ENCODE measurements at places on chromosomes 2 and 18.

DNA sequence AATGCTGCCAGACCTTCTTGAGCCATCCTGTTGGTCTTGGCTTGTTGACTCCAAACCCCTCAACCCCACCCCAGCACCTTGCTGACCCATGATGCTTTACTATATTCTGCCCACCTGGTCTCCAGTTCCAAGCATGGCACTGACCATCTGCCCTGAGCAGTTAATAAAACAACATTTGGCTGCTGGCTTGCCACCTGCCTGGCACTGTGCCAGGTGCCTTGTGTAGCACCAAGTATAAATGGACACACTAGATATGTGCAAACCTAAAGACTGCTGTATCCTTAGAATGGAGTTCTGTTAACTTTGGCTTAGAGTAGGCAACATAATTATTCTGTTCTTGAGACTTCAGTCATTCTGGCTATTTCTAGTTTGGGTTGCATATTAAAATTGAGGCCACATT lies 91.4 kb downstream of the ACSL3 start:
- DNase-seq = no peak

DNA sequence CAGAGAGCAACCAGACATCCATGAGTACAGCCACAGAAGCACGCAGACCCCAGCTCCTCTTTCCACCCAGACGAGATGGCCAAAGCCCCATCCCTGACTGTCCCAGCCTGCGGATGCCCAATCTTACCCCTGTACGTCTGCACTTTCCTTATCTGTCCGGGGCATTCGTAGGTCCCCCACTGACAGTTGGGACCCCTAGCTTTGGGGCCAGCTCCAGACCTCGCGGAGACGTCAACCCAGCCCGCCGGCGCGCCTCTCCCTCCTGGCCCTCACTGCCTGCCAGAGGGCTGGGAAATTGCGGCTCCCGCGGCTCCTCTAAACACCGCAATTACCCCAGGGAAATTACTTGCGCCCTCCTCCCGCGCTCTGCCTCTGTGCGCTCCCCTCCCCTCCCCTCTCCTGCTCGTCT lies 2.3 kb downstream of the ECEL1 start:
- DNase-seq = no peak

DNA sequence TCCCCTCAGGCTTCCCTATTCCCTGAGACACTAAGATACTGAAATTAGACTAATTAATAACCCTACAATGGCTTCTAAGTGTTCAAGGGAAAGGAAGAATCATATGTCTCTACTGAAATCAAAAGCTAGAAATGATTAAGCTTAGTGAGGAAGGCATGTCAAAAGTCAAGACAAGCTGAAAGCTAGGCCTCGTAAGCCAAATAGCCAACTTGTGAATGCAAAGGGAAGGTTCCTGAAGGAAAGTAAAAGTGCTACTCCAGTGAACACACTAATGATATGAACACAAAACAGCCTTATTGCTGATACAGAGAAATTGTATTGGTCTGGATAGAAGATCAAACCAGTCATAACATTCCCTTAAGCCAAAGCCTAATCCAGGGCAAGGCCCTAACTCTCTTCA lies 10.0 kb downstream of the ZC3H8 start:
- DNase-seq = no peak

- DNase-seq = no peak
Measured at GRCh38 chr18:24704946-24705630, 244.7 kb downstream of the HRH4 start.

DNA sequence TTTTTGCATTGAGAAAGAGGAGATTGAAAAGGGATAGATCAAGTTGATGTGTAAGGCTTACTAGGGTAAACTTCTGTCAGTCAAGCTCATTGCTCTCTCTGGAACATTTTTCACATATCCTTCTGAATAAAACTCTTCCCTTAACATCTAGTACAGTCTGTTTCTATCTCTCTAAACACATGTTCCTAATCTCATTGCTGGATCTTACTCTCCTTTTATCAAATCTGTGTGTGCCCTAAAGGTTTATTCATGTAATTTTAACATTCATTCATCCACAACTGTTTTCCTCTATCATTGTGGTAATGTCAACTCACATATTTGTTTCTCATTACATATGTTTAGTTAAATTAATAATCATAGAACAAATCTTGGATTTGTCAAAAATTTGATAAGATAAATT lies 277.9 kb upstream of the GULP1 start:
- no peak for DNase-seq

DNA sequence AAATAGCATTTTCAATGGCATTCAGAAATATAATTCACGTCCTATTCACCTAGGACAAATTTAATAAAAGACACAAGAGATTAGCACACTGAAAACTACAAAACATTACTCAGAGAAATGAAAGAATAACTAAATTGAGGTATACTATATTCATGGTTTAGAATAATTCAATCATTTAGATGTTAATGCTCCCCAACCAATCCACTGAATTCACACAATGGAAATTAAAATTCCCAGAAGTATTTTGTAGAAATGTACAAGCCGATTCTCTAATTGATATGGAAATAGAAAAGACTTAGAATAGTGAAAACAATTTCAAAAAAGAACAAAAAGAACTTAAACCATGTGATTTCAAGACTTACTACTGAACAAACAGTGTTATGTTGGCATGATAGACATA lies 212.2 kb downstream of the ZEB2 start:
- no peak for DNase-seq

- no peak for DNase-seq
Measured at GRCh38 chr2:221502270-221503010, 69.7 kb downstream of the EPHA4 start.

GRCh38 chr2:34844629-34845028 lies 1245.5 kb upstream of the FAM98A start:
- no peak for DNase-seq

Measured in Kasumi-1 (cell line).